ENCODE measurements at places on chromosomes 4 and X.

DNA sequence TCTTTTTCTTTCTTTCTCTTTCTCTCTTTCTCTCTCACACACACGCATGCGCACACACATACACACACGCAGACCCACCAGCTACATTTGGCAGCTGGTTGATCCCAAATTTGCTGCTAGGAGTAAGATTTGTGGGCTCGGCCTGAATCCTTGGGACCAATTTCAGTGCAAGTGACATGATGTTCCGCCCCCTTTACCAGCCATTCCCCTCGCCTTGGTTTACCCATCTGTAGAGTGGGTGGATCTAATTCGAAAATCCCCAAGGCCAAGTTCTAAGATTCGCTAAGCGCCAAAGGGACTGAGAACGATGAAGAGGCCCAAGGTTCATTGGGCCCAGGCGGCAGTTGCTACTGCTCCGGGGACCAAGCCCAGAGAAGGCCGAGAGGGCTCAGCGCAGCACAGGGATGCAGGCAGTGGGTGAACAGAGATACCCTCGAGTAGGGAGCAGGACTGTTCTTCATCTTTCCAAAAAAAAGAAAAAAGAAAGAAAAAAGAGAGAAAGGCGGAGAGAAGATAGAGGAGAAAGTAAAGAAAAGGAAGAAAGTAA lies 5.8 kb downstream of the NKX3-2 start:
- no peak for DNase-seq

- no peak for DNase-seq
Measured at GRCh38 chr4:151796106-151796505, 35.3 kb upstream of the GATB start.

DNA sequence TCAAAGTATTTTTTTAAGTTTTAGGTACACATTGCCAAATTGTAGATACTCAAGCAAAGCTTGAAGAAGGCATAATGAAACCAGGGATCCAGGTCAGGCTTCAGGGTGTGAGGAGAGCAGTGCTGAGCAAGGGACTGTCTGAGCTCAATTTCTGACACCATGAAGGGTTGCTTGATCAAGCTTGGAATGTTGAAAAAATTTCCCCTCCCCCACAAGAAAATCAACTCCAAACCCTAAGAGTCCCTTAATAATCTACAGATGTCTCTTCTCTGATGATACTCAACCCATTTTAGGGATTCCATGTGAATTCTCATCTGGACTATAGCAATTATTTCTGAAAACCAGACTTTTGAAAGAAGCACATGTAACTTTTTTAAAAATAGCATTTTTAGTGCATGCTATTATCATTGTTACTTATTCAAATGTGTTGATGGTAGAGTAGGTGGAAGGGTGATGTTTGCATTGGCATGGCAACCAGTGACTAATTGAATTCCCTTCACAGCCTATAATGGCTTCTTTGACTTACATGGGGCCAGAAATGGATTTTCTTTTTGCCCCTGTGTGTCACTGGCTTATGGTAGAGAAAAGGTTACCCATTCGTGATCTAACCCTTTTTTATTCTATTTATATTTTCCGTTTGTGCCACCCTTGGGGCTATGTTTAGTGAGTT lies 252.0 kb downstream of the FBXW7 start:
- DNase-seq = no peak

GRCh38 chrX:76850851-76851250 lies 423.3 kb downstream of the MAGEE1 start:
- no peak for DNase-seq
